ENCODE measurements at places on chromosomes 1 and 21.

GRCh38 chr1:66296951-66297350 is 237.0 kb upstream of the SGIP1 start:
- DNase-seq: no peak

DNA sequence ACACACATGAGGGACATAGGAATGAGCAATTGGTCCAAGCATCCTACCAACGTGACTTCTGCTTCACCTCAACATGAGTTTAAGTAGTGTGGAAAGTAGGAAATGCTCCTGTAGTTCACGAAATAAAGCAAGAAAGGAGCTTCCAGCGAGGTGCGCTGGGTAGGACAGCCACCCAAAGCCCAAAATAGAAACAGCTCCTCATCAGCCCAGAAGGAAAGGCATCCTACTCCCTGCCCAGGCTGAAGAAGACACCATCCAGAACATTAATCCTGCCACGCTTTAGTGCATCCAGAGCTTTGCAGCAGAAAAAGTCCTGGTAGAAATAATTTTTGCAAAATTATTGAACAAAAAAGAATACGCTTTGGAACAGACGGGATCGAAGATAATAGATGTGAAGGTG is 25.9 kb downstream of the CCDC185 start:
- DNase-seq: no peak

DNA sequence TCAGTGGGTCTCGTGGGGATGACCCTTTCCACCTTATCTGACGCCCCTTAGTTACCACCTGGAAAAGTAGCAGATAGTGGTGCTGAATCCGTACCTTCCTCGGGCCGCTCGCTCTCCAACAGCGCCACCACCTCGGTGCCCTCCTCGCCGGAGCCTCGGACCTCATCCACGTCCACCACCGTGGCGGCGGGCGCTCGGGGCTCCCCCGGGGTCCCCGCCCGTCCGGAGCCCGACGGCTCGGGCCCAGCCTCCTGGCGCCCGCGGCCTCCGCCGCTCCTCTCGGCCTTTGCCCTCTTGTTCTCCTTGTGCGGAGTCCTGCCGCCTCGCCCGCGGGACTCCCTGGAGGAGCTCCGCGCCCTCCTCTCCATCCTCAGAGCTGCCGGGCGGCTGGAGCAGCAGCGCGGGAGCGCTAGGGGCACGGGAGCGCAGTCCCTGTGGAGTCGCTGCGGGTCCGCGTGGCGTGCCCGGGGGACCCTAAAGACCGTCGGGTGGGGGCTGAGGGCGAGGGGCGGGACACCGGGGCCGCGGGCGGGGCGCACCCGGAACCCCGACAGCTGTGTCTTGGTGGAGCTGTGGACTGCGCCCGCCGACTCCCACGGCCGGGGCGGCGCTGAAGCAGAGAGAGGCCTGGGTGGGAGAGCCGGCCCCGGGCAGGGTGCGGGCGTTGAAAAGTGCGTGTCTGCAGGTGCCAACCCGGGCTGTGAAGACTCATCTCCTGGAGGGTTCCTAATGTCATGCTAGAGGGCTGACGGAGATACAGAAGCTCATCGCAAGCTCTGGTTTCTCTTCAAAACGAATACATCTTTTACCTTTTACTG is at the start of gene NPHS2:
Gene NPHS2 (minus strand): TSS at position 452 of the 818 bp plus-strand sequence. CDS start 84 bp downstream, at position 368.
- DNase-seq: no peak

DNA sequence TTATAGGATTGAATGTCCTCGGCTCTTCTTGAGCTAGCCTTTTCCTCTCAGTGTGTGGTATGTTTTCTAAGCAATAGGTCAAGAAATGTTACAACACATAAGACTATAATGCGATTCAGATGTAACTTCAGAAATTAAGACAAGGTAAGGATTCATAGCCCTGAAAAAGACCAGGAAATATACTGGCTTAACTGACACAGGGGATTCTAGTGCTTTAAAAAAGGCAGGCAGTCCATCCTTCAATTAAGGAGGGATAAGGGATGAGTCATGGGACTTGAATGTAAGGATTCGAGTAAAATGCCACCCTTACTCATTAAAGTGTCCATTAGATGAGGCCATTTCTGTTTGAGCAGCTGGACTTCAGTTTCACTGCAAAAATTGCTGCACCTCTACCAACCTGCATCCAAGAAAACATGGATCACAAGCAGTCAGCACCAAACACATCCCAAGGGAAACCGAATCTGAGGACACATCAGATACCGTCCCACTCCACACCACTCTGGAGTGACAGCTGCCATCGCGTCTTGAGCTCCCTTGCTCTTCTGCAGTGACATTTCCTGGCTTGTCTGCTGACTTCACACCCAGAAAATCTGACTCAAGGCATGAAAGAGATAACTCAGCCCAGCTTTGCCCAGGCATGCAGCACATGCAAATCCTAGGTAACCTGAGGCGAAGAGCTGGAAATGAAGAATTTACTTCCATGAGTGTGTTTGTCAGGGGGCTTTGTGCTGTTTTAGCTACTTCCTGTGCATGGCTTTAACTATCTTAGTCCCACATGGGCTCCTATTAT is 37.8 kb downstream of the NGF start:
- DNase-seq: no peak

DNA sequence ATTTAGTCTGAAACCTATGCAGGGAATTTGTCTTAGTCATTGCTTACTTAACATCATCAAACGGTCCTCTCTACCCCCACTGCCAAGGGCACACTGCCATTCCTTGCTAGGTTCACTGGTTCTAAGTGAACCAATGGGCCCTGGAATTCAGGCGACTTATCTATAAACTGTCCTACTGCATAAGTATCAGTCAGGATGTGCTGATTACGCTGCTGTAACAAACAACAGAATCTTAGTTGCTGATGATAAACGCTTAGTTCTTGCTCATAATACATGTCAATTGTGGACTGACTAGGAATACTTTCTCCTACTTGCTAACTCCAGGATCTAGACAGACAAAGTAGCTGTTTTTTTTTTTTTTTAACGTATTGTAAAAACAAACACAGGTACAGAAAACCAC is 136.1 kb downstream of the PRDM2 start:
- DNase-seq: no peak
